ENCODE measurements at places on chromosomes 2 and 18.

DNA sequence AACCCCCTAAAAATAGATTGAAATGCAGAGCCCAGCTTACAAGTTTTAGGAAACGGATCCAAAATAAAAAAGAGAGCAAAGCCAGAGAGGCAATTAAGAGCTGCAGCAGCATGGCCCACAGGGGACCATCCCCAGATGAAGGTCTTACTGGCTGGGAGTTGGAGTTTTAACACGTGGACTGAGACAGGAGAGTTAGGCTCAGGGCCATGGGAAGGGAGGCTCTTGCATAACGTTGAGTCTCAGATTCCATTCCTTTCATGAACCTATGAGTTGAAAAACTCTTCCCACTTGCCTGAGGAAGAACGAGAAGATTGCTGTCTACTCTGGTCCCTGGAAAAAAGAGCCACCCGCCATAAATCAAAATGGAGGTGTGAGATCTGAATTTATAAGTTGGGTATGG lies 101.8 kb upstream of the NDUFV2 start:
- no peak for DNase-seq

- no peak for DNase-seq
Measured at GRCh38 chr18:45828917-45829811, 3.7 kb downstream of the SIGLEC15 start.

- DNase-seq = no peak
Measured at GRCh38 chr2:85154048-85154753, 21.0 kb downstream of the TCF7L1 start.

DNA sequence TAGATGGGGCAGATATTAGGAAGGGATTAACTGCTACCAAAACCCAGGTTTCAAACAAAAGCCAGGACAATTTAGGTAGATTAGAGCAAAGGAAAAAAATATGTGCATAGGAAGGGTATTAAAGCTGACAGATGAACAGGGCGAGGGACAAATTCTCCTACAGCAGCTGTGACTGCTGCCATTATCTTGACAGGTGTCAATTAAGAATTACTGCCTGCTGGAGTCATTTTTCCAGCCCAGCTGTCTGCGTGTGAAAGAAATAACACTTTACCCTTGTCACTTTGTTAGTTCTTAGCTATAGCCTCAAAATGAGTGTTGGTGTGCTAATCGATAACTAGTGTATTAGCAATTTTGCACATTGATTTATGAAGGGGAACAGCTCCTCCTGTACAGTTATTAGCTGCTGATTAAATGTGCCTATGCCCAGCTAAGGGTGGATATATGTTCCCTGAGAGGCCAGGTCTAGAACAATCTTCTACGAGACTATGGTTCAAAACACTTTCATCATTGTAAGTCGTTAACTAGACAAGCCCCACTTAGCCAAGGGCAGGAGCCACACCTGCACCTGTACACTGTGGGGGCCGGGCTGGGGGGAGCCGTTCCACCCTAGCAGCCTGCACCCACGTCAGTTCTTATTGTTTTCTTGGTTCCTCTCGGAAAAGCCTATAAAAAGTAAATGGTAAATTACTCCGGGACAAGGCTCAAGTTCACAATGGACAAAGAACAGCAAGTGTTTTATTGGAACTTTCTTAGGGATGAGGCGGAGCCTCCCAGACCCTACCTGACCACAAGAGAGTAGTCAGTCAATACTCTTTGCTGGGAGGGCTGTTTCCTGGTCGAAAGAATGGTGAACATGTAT lies 7.7 kb downstream of the TSHZ1 start:
- DNase-seq = no peak

DNA sequence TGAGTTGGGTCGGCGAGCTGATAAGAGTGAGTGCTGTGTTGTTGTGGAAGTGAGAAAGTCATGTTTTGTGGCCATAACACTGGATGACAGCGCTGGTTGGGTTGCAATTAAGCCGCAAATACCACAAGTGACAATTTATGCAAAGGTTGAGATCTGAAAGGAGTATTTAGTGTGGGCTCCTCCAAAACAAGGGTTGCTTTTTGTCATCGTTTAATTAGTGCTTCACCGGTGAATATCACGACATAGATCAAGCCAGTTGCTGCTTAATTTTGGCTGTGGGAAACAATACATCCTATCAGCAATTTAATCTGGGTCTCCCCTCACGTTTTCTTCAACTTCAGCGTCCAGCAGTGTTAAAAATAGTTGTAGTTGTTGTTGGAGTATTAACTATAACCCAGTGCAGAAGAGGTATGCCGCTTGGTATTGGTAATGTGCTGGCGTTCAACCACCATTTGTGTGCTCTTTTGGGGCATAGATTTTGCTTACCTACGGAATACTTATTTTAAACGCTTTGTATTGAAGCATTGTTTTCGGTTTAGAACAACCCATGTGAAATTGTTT lies 662 bp downstream of the ACVR2A start:
- DNase-seq = peak; percentile 54

DNA sequence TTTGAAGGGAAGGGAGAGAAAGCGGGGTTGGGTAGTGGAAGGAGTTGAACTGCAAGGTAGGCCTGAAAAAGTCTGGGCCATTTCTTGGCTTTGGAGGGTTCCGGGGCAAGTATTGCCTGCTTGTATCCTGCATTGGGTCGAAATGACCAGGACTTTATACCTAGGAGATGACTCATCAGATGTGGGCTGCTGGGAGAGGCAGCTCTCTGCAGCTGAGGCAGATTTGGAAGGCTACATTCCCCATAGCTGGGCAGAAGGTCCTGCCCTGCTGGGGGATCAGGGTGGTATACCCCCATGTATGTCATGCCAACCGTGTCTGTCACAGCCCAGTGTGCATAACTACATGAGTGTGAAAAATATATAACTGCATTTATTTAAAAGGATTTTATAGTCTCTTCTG lies 171.8 kb upstream of the SPRED2 start:
- no peak for DNase-seq
